ENCODE measurements at places on chromosomes 7 and 10.
A peak's percentile ranks its signal among the peaks of the same experiment; 100 is the strongest.

DNA sequence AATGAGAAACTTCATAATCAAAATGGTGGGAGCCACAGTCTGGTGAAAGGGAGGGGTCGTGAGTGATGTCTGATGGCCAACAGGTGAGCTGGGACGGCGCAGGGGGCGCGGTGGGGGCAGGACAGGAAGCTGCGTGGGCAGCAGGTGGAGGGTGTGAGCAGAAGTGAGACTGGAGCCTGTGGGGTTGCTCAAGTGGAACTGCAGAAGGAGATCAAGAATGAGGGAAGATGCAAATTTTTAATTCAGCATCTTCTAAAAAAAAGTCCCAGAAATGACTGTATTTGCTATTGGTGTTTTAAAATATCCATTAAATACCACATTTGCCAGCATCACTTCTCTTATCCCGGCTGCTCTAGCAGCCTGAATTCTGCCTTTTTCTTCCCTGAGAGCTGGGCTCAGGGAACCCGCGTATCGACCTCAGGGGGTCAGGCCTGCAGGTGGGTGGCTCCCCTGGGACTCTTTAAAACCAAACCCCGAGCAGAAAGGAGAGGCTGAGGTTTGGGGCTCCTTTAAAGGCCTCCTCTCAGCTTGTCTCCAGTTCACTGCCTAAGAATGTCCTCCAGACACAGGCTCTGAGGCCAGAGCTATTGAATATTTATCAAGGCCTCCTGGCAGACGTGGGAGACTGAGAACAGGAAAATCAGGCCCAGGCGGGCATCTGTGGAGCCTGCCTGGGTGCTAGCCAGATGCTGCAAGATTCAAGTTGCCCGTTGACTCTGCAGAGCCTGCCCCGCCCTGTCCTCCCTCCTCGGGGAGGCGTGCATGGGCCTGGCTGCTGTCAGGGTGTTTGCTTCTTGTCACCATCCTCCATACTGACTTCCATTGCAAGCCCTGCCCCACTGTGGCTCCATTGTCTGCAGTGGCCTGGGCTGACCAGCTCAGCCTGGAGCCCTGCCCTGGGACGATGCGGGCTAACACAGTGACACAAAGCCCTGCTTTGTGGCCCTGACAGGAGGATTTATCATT lies 53.9 kb downstream of the SYPL1 start:
- peak; percentile 42 for DNase-seq

DNA sequence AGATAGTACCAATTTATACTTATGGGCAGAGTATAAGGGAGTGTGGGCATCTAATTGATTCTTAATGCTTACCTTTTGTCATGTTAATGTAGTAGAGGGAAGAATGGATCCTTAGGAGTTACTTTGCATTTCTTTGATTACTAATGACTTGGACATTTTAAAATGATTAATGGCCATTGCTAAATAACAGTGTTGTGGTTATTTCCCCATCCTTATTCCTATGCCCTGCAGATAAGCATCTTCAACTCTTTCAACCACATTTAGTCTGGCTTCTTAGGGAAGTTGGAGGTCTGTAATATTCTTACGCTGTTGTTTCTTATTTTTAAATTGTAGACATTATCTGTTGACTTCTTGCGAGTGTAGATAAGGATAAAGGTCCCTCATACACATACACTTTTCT lies 37.2 kb downstream of the KAT6B start:
- no peak for DNase-seq

DNA sequence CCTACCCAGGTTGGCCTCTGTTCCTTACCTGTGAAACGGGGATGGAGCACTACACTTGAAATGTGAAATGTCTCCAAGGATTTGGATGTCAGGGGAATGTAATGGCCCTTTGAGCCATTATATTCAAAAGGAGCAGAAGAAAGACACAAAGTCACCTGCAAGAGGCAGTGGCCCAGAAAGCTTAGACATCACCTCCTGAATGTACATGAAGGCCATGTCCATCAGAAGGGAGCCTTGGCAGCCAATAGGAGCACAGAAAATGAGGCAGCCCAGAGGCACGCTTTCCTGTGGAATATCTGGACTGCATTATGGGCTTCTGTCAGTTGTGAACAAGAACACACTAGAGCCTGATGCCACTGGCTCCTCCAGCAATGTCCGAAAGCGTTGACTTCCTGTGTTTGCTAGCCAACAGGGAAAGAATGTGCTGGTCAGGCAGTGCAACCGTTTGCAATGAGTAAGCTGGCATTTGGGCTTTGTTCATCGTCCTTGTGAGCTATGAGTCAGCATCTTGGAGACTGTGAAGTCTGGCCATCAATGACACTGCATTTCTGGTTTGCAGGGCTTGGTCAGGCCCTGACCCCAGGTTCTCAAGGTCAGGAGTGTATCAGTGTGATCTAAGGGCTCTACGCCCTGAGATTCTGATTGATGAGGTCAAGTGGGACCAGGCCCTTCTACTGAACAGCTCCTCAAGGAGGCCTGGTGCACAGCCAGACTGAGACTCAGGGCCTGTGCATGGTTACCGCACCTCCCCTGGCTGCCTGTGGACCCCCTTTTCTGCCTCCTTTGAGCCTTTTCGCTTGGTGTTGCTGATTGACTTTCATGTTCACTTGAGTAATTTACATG lies 222.4 kb downstream of the RPS24 start:
- no peak for DNase-seq

- peak; percentile 25 for DNase-seq
Measured at GRCh38 chr10:73263693-73264347, 11.4 kb upstream of the MRPS16 start.

DNA sequence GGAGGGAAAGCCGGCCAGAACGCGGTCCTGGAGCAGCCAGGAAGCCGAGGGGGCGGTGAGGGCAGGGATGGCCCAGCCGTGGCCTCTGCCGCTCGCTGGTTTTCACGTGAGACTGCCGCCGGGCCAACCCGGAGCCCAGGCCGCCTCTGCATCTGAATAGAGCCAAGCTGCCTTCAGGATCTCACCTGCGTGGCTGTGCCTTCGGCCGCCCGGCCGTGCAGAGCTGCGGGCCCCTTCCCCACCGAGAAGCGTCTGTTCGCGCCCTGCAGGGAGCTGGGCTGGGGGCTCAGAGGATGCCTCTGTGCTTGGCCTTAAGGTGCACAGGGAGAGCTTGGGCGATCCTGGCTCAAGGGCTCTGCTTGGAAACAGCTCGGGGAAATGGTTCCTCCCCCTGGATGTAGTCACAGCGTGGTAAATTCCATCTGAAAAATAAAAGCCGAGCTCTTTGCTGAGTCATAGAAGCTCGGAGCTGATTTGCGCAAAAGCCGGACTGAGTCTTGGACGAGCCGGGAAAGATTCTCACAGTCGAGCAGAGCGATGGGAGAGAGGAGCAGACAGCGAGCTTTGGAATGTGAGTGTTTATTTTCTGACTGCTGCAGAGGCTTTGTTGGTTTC lies at the start of gene JAKMIP3:
Gene JAKMIP3 (plus strand): TSS at position 456 of the 615 bp plus-strand sequence. CDS start 38,863 bp downstream, outside the sequence.
- DNase-seq: no peak
